ENCODE measurements at places on chromosomes 1 and 21. TPM values are rescaled to one million over a fixed set of nuclear protein-coding genes. Genes with fewer than 3 reads are reported as not detected.

DNA sequence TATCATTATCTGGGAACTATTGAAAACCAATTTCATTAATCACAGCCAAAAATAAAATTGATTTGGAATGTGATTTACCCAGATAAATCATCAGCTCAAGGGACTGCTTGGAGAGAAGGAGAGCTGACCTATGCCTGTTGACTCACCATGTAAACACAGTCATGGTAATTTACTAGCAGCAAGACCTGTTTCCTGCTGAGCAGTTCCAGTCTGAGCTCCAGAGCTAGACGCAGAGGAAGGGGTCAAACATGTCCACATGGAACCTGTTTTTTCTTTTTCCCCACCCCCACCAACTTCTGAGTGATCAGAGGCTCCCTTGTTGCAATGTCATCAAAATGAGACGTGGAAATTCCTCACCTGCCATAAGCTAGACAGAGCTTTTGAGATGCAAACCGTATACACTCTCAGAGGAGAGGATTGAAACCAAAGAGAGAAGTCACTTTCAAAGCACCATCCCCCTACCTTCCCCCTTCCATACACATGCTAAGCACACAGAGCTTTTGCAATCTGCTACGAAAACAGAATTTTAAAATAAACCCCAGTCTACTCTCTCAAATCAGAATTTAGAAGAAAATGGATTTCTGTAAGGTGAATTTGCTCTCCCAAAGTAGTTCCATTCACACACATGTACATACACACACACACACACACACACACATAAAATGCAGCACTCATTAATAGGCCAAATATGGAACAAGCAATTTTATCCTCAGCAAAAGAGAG lies 55.9 kb upstream of the PTGFRN start:
- DNase-seq = peak; percentile 70

- no peak for DNase-seq
Observed at GRCh38 chr1:3106216-3106615, 37.2 kb downstream of the PRDM16 start.

- no peak for DNase-seq
Observed at GRCh38 chr1:119859647-119860046, 36.7 kb downstream of the ADAM30 start.

DNA sequence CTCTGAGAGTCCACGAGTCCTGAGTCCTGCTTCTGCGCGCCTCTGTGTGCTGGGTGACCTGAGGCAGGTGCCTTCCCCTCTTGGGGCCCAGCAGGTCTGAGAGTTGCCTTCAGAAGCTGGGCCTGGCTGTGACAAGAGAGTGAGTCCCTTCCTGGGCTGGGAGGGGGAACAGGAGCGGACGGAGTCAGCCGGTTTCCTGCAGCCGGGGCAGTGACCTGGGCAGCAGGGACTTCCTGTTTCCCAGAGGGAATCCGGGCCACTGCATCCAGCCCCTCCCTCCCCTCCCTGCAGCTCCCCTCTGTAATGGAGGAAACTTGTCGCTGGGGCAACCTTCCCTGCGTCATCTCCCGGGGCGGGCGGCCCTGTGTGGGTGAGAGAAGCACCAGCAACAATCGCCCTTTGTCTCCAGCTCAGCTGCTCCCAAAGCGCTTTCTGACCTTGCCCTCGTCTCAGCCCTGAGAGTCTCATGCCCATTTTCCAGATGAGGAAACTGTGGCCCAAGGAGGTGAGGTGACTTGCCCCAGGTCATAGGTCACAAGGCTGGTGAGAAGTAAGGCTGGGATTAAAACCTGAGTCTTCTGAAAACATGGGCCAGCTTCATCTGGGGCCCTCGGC lies 61.1 kb downstream of the SDC3 start:
- DNase-seq = peak; percentile 49

DNA sequence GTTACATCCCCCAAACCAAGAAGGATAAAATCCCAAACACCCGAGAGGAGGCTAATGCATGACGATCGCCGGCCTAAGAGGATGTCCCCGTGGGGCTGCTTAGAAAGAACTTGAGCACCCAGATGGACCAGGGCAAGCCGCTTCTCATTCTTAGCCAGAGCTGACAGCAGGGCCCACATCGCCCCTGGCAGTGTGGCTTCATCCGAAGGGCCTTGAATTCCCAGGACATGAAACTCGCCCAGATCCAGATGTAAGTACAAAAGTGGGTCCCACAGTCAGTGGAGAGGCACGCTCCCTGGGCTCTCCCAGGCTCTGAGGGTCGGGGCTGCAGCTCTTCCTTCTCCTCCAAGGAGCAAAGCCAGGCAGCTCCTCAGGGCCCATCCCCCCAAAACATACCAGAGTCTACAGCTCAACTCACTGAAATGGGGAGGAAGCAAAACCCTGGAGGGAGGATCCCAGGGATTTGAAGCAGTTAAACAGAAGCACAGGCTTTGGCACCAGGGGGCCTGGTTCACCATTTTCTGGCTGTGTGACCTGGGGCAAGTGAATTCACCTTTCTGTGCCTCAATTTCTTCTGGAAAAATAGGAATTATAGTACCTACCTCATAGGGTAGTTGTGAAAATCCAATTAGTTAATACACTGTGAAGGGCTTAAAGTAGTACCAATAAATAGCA lies 85.6 kb downstream of the MAN1C1 start:
- no peak for DNase-seq

GRCh38 chr1:51165540-51165939 lies 63.5 kb downstream of the C1orf185 start:
- no peak for DNase-seq

- DNase-seq = no peak
Observed at GRCh38 chr1:110770832-110771231, 96.1 kb upstream of the KCNA3 start.

- no peak for DNase-seq
Observed at GRCh38 chr1:67085326-67085725, 31.4 kb upstream of the SLC35D1 start.

GRCh38 chr1:38334930-38335592 lies 288.5 kb upstream of the POU3F1 start:
- no peak for DNase-seq

GRCh38 chr1:153832293-153832692 lies 57.1 kb downstream of the SLC27A3 start:
- DNase-seq = no peak

DNA sequence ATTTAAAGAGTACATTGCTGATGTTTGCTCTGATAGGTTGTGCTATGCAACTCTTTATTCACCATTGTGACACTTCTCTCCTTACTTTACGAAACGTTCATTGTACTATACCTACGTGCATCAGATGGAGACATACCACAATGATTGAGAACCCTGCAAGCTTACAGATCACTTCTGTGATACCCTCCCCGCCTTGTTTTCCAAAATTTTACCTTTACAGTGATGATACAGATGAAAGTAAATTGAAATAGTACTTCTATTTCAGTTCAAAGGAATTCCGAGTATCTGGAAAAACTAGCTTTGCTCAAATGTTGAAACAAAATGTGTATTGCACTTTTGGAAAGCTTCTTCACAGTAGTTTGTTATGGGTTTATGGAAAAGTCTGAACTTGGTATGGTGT lies 3.3 kb downstream of the OR14K1 start:
- DNase-seq = no peak

- no peak for DNase-seq
Observed at GRCh38 chr1:44032170-44032790, 1.0 kb upstream of the SLC6A9 start.

DNA sequence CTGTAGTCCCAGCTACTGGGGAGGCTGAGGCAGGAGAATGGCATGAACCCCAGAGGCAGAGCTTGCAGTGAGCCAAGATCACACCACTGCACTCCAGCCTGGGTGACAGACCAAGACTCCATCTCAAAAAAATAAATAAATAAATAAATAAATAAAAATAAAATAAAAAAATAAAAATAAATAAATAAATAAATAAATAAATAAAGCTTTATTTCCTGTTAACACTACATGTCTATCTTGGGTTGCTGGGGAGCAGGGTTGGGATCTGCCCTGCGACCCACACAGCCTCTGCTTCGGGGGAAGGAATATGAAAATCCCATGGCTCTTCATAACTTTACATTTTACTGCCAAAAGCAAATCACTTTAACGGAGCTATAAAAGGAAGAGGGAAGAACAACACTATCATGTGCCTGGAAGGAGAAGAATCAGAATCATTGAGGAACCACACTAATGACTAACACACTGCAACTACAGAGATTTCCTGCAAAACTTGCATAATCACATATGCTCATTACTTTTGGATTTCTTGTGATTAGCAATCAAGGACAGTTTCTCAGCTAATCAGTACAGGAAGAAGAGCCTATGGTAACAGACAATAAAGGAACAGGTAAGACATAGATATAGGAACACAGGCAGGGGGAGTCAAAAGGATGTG lies 72.8 kb upstream of the CD55 start:
- no peak for DNase-seq

- DNase-seq = no peak
Observed at GRCh38 chr1:173024543-173024942, 26.2 kb downstream of the TNFSF18 start.

DNA sequence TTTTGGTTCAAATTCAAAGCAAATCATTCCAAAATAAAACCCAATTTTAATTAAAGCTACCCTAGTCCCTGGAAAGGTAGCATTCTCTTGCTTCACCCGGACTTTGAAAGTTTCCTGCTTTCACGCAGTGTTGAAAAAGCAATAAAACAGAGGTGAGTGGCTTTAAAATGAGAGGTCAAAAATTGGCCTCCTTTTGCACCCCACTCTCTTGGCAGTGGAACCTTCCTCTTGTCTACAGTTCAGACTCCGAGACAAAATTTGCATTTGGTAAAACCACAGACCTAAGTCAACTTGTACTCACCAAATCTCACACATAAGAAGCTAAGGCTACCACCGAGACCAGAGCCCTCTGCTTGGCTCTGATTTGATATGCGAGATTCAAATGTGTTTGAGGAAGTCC lies 252.7 kb downstream of the TTLL7 start:
- DNase-seq = no peak

GRCh38 chr21:39640754-39641153 lies 28.0 kb downstream of the B3GALT5 start:
- DNase-seq = no peak

DNA sequence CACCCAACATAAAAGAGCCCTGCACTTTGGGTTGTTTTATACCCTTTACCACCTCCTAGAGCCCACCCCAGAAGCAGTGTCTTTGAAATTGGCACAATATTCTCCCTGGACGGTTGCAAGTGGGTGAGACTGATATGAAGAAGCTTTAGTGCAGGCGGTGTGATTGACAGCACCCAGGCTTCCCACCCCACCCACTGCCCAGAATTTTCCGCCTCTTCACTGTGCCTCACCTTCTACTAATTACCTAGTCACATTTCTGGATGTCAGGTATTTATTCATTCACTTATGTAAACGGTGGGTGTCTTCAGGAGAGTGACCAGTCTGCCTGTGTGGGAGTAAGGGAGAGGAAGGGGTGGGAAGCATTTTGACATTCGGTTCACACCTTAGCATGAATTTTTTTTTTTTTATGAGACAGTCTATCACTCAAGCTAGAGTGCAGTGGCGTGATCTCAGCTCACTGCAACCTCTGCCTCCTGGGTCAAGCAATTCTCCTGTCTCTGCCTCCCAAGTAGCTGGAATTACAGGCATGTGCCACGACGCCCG lies 1.7 kb upstream of the FAM89A start:
- no peak for DNase-seq

- DNase-seq = peak; percentile 58
Observed at GRCh38 chr1:230204842-230205241, 137.8 kb downstream of the GALNT2 start.

DNA sequence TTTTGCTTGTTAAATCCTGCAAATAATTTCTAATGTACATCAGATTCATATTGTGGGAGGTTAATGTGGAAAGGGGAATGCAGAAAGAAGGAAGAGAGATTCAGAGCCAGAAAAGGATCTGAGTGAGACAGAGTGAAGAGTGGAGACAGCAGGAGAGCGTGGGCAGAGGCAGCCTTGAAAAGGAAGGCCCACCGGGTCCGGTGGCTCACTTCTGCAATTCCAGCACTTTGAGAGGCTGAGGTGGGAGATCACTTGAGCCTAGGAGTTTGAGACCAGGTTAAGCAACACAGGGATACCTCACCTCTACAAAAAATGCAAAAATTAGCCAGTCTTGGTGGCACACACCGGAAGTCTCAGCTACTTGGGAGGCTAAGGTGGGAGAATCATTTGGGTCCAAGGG lies 222.0 kb upstream of the RAB4A start:
- DNase-seq = no peak

GRCh38 chr21:33234635-33235520 lies 5.1 kb downstream of the IFNAR2 start:
- no peak for DNase-seq

GRCh38 chr21:25647647-25648046 lies 8.6 kb downstream of the JAM2 start:
- no peak for DNase-seq

- DNase-seq = no peak
Observed at GRCh38 chr1:51570063-51570710, 46.7 kb upstream of the OSBPL9 start.

DNA sequence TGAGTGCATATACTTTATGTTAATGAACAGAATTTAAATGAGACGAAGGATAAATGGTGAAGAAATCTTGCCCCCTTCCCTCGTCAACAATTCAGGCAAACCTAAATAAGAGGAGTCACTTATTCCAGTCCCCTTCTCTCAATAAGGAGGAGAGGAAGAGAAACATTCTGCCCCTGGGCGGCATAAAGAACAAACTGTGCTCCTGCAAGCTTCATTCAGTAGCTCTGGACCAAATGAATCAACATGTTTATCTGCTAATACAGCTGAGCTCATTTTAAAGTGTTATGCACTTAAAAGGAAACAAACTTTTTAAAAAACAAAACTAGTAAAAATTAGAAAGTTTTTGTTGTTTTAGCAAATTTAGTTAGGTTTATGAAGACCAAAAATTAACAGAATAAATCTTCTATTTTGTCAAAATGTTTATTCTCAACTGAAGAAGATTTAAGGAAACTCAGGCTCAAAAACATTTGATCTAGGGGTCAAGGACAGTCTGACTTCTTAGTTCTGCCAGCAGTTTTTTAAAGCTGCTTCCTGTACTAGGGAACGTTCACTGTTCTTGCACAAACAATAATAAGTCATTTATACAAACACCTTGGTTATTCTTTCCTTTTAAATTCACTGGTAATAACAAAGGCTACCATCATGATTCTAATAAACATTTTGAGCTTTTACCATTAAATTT lies 58.3 kb downstream of the AKT3 start:
- DNase-seq = no peak

GRCh38 chr1:182261655-182262054 lies 129.9 kb downstream of the GLUL start:
- no peak for DNase-seq

- peak; percentile 78 for DNase-seq
Observed at GRCh38 chr1:202144402-202145067, at the start of gene ARL8A. Gene ARL8A (minus strand): TSS chr1:202144737. CDS start chr1:202144572, 165 bp downstream.

GRCh38 chr1:31199236-31199790 lies 40.4 kb downstream of the NKAIN1 start:
- DNase-seq = no peak

ENSA gene
- total RNA-seq = 110 TPM

PDPN gene
- 10.5 TPM for total RNA-seq

PLEKHM2 gene
- total RNA-seq = 55.1 TPM

GPR52 gene
- total RNA-seq = 3.9 TPM

NBPF11 gene
- 10.4 TPM for total RNA-seq

GIPC2 gene
- 1.7 TPM for total RNA-seq

FCRL1 gene
- 1.2 TPM for total RNA-seq

NBPF20 gene
- 11.1 TPM for total RNA-seq

EPHX1 gene
- total RNA-seq = 26.5 TPM

C1orf53 gene
- not detected for total RNA-seq

SAMD13 gene
- 5.9 TPM for total RNA-seq

SLFNL1 gene
- 1.1 TPM for total RNA-seq

TRABD2B gene
- total RNA-seq = 1.5 TPM

NPHS2 gene
- not detected for total RNA-seq

CADM3 gene
- total RNA-seq = 0.41 TPM

ARHGEF16 gene
- 7.6 TPM for total RNA-seq

CFHR4 gene
- not detected for total RNA-seq

Data from tongue (tissue), 3 donors.